ENCODE measurements at places on chromosomes 3 and 15.

- no peak for DNase-seq
Observed at GRCh38 chr15:67534360-67534759, 8.1 kb upstream of the MAP2K5 start.

DNA sequence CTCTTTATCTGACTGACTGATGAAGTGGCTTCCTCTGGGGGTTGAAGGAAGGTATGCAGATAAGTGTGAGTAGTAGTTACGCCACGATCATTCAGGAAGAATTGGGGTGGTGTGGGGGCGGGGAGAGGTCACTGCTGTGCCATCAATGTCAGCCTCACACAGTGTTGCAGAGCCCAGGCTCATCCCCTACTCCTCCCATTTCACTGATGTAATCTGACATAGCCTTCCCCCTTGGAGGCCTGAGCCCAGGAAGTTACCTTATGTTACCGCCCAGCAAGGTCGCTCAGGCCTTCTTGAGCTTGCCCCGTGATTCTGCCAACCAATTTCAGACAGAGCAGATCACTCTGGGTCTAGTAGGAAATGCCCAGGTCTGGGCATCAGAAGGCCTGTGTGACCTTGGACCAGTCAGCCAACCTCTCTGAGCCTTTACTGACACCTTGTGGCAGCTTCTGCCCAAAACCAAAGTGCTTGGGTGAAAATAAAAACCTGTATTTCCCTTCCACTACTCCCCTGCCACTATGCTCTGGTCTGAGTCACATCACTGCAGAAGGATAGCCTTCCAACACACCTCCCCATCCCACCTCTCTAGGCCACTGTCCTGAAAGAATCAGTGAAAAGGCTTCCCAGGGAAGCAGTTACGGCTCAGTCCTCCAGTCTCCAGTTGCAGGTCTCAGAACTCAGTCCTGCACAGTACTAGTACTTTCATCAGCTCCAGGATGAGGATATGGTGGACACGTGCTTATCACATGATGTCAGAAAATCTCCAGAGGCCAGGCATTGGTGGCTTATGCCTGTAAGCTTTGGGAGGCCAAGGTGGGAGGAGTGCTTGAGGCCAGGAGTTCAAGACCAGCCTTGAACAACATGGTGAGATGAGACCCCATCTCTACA is 28.1 kb upstream of the INSYN1 start:
- DNase-seq = no peak

GRCh38 chr3:193899001-193899400 is 236.9 kb upstream of the HES1 start:
- DNase-seq = no peak

- no peak for DNase-seq
Observed at GRCh38 chr3:178392511-178392926, 143.7 kb upstream of the KCNMB2 start.

- no peak for DNase-seq
Observed at GRCh38 chr3:56389183-56389830, 79.0 kb downstream of the ERC2 start.

GRCh38 chr3:149781211-149781610 is 11.1 kb downstream of the ANKUB1 start:
- DNase-seq = no peak

All from right lung (tissue), 10 donors.